ENCODE measurements at places on chromosomes 7 and 10.

DNA sequence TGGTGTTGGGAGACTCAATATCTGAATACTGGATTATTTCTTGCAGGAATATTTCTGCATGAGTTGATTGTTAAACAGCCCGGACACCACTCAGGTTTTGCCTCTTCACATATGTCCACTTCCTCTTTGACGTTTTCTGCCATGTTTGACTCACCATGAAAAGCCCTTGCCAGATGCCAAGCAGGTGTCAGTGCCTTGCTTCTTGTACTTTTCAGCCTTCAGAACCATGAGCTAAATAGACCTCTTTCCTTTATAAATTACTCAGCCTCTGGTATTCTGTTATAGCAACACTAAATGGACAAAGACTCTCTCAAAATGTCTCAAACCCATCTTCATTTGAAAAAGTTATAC, 24.7 kb upstream of the MACC1 start:
- DNase-seq = no peak

DNA sequence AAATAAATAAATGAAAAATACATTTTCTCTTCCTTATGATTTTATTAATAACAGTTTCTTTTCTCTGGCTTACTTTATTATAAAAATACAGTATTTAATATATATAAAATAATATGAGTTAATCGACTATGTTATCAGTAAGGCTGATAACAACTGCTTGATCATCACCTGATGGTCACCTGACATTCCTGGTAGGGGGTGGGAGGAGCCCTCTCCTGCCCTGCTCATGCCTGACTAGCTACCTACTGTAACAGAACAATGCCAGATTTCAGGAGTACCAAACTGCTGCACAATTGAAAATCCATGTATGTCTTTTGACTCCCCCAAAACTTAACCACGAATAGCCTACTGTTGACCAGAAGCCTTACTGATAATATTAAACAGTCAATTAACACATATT, 1.3 kb upstream of the APBB1IP start:
- DNase-seq = no peak

DNA sequence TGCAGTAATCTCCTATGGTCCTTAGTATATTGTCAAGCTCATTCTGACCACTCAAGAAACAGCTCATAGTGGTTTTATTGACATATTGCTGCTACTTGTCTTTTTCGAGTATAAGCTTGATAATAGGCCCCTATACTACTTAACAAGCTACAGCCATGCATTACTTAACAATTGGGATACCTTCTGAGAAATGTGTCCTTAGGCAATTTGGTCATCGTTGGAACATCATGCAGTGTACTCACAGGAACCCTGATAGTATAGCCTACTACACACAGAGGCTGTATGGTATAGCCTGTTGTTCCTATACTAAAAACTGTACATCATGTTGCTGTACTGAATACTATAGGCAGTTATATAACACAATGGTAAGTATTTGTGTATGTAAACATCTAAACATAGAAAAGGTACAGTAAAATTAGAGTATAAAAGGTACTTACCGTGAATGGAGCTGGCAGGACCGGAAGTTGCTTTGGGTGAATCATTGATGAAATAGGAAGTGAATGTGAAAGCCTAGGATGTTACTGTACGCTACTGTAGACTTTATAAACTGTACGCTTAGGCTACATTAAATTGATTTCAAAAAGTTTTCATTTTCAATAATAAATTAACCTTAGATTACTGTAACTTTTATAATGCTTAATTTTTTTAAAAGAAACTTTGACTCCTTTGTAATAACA, 160.9 kb downstream of the LRRC4 start:
- DNase-seq = no peak

DNA sequence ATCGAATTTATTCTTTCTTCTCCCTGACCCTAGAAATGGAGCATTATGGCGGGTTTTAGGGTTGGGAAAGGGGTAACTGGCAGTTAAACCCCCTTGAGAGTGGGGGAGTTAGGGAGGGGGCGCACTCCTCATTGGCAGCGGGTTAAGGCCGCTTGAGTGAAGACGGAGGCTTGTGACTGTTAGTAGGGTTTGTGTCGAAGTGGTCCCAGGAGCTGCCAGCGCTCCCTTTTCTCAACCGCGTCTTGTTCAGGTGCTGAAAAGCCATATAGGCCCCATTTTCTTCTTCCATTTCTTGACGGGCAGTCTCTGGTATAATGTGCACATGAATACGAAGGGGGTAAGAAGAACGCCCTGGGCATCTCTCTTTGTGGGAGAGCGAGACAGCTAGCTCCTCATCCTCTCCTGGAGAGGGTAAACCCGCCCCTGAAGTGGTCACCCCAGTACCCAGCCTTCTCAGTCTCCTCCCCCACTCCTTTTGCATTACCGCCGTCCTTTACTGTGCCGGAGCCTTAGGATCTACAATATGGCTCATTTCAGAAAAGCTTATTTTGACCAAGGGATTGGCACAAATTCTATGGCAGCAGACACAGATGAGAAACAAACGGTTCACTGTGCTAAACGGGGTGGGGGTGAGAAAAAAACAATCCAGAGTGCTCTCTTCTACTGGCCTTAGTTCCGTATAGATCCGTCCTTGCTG, 836 bp downstream of the KMT2E start:
- DNase-seq = peak; percentile 80

- no peak for DNase-seq
These were observed 16.4 kb downstream of the NACAD start for GRCh38 chr7:45072131-45073030.

DNA sequence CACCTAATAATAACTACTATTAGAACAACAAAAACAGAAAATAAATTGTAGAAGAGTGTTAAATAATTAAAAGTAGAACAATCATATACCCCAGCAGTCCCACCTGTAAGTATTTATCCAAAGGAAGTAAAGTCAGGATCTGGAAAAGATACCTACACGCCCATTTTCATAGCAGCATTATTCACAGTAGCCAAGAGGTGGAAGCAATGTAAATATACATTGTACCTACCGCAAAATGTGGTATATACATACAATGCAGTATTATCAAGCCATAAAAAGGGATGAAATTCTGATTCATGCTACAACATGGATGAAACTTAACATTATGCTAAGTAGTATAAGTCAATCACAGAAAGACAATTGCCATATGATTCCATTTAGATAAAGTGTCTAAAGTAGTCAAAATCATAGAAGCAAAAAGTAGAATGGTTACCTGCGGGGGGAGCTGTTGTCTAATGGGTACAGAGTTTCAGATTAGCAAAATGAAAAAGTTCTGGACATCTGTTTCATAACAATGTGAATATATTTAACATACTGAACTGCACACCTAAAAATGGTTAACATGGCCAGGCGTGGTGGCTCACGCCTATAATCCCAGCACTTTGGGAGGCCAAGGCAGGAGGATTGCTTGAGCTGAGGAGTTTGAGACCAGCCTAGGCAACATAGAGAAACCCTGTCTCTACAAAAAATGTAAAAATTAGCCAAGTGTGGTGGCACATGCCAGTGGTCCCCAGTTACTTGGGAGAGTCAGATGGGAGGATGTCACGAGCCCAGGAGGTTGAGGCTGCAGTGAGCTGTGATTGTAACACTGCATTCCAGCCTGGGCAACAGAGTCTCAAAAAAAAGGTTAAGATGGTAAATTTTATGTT, 6.0 kb upstream of the TMED4 start:
- peak; percentile 50 for DNase-seq

- DNase-seq = peak; percentile 33
These were observed 625.1 kb upstream of the MKI67 start for GRCh38 chr10:128751284-128751683.

- DNase-seq = no peak
These were observed 165.5 kb downstream of the RPS24 start for GRCh38 chr10:78199005-78199725.

GRCh38 chr7:134632937-134633540, 13.6 kb upstream of the BPGM start:
- peak; percentile 38 for DNase-seq

DNA sequence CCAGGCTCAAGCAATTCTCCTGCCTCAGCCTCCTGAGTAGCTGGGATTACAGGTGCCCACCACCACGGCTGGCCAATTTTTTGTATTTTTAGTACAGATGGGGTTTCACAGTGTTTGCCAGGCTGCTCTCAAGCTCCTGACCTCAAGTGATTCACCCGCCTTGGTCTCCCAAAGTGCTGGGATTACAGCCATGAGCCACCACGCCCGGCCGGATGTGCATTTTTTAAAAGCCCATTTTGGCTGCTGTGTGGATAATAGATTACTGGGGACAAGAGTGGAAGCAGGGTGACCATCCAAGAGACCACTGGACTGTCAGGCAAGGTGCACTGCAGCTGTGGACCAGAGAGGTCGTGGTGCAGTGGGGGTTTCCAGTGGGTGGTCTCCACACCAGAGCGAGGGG, 21.4 kb downstream of the HKDC1 start:
- no peak for DNase-seq

GRCh38 chr10:126632705-126633104, 37.8 kb downstream of the C10orf90 start:
- DNase-seq = no peak

Measured in G401 (cell line).